ENCODE measurements at places on chromosomes 16 and 17.

DNA sequence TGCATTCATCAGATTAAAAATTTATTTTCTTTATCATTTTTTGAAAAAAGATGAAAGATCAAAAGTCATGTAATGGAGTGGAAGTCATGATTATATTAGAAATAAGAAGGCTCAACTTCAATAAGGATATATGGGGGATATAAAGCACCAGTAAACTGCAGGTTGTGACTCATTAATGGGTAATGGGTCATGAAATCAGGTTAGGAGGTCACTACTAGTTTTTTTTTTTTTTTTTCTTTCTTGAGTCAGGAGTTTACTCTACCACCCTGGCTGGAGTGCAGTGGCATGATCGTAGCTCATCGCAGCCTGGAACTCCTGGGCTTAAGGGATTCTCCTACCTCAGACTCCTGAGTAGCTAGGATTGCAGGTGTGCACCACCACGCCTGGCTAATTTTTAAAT is 14.3 kb downstream of the EFCAB13 start:
- DNase-seq, result no peak

- no peak for DNase-seq
These were observed 23.5 kb upstream of the RPL13 start for GRCh38 chr16:89536886-89537548.

GRCh38 chr16:27995378-27995777 is 68.1 kb downstream of the GSG1L start:
- DNase-seq, result no peak

GRCh38 chr16:63737633-63738032 is 1384.2 kb downstream of the CDH11 start:
- no peak for DNase-seq

GRCh38 chr16:24553983-24554382 is 14.6 kb downstream of the RBBP6 start:
- DNase-seq, result no peak
